ENCODE measurements at places on chromosomes 7 and 10.

GRCh38 chr7:92837000-92837749 is 802 bp upstream of the CDK6 start:
- DNase-seq: no peak

DNA sequence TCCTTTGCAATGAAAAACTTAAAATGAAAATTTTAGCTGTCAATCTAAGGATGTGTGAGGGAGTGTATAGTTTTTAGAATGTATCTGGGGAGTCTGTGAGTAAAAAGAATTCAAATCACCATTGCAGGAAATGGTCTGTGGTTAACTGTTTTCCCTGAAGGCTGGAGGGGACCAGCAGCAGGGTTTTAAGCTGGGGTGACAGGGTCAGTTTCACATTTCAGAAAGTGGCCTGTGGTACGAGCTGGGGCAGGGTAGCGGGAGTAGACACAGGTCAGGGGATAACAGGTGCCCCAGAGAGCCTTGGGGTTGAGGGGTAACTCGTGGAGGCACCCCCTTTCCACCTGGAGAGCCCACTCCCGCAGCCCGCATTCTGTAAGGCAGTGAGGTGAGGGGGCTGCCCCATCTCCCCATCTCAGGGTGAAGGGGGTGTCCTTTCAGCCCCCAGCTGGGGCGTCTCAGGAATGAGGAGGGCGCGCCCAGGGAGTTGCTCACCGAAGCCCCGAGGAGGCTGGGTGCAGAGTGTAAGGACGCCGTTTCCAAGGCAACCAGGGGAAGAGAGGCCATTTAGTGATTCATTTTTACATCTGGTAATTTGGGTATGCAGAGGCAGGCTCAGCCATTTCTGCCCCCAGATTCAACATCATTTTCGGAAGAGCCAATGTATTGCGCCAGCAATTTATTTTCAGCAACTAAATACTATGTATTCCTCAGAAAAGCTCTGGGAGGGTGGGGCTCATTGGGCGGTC is 168.9 kb downstream of the SLIT1 start:
- no peak for DNase-seq

DNA sequence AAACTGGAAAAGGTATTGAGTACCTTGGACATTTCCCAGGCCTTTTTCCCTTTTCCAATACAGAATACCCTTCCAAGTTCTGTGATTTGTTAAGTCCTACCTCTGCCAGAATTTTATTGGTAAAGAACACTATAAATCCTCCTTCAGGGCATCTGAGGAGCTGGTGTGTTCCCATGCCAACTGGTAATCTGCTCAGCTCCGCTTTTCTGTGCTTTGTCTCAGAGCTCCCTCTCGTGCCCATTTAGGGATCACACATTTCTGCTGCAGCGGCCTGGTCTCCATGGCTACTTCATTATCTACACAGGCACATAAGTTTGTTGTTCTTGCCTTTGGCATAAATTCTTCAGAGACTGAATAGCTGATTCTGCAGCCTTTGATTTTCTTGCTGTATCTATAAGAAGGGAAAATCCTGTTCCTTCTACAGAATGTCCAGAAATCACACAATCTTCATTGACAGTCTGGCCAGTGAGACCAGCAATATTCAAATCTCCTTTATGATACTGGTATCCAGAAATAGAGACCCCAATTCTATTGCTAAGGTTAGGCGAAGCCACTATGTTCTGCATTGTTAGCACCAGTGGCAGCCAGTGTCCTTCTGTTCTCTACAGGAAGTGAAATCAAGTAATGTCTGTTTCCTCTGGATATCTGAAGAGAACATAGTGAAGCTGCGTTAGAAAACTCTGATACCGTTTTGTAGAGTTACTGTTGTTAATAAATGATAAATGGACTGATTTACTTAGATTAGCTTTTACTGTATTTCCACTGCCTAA is 51.9 kb downstream of the DENND11 start:
- DNase-seq: peak; percentile 27

DNA sequence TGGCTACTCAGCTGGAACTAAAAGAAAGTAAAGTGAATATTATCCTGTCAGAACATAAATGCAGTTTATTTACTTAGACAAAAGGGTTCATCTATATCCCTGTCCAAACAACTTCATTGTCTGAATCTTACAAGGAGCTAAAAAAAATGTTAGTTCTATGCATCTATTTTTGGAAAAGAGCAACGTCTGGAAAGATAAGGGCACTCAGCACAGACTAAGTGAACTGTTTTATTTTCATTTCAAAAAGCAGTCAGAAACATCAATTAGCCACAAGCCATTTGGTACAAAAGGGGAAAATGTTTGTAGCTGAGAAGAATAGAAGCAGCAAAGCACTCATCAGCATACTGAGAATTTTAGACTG is 245.5 kb downstream of the FOXP2 start:
- no peak for DNase-seq

- DNase-seq: no peak
Observed at GRCh38 chr7:11313801-11314200, 340.1 kb downstream of the PHF14 start.

GRCh38 chr7:84513061-84513460 is 318.5 kb upstream of the SEMA3A start:
- no peak for DNase-seq

GRCh38 chr7:90839316-90839715 is 243.2 kb downstream of the CDK14 start:
- DNase-seq: no peak

DNA sequence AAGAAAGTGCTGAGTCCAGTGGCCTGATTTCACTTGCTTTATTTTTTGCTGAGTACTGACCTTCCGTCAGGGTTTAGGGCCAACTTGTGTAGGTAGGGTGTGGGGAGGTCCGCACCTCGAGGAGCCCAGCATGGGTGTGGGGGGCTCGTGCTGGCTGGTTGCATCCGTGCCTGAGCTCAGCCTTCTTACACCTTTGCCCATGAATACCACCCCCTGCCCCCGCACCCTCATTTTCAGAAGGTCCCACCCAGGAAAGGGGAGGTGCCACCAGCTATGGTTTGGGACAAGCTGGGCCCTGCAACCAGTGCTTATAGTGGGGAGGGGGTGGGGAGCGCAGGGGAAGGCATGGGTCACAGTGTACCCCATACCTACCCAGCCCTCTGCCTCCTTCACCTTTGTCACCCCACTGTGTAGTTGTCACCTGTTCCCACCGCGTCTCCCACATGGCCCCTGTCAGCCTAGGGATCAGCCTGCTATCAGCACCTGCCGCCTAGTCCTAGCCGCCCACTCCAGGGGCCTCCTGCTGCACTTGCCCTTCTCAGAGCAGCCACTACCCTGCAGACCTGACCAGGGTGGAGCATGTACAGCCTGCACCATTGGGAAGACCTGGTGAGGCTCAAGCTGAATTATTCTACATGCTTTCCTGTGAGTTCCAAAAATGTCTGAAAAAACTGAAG is 146.2 kb upstream of the RET start:
- no peak for DNase-seq

GRCh38 chr10:21021843-21022594 is 124.9 kb upstream of the NEBL start:
- DNase-seq: no peak

DNA sequence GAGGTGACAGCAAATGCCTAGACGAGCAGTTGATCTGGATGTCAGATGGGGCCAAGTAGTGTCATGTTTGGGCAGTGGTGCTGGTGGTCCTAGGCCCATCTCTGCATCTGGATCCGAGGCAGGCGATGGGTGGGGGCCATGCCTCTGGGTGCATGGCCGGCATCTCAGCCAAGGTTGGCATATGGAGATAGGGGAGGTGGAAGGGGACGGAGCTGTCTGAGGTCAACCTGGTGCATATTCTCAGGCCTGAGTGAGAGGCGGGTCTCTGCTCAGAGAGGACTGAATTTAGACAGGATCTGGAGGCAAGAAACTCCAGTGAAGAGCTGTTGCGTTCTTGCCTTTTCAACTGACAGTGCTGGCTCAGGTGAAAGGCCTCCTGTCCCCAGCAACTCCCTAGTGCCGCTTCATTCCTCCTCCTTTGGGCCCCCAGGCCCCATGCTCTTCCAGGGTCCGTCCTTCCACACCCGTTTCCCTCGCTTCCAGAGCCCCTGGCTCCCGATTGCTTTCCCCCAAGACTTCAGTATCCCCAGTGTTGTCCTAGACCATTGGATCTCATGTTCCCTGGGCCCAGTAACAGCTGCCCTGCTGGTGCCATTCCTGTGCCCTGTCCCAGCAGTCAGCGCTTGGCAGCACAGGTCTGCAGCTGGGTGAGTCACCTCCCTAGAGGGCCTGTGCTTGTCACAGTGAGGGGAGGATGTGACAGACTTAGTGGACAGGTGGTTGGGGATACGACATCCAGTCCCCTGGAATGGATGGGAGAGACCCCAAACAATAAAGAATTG is 32.6 kb downstream of the GBX1 start:
- no peak for DNase-seq

DNA sequence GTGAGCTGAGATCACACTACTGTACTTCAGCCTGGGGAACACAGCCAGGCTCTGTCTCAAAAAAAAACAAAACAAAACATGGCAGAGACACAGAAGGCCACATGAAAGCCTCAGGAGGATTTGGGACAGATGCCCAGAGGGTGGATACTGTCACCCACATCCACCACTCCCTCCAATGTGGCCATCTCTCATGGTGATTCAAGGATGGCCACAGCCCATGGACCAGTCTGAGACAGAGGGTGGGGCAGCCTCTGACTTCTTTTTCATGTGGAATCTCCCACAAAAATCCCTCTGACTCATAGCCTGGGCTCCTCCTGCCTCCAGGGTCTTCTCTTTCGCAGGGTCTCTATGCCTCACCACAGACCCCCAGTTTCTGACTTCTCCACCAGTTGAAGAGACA is 59.0 kb upstream of the GTF2I start:
- DNase-seq: no peak

- DNase-seq: no peak
Observed at GRCh38 chr10:34622945-34623344, 192.2 kb downstream of the PARD3 start.

GRCh38 chr10:52779541-52780390 is 7.2 kb upstream of the MBL2 start:
- peak; percentile 73 for DNase-seq

GRCh38 chr7:25069900-25070443 is 55.1 kb downstream of the CYCS start:
- peak; percentile 55 for DNase-seq

- DNase-seq: no peak
Observed at GRCh38 chr7:86733783-86734182, 90.1 kb downstream of the GRM3 start.

DNA sequence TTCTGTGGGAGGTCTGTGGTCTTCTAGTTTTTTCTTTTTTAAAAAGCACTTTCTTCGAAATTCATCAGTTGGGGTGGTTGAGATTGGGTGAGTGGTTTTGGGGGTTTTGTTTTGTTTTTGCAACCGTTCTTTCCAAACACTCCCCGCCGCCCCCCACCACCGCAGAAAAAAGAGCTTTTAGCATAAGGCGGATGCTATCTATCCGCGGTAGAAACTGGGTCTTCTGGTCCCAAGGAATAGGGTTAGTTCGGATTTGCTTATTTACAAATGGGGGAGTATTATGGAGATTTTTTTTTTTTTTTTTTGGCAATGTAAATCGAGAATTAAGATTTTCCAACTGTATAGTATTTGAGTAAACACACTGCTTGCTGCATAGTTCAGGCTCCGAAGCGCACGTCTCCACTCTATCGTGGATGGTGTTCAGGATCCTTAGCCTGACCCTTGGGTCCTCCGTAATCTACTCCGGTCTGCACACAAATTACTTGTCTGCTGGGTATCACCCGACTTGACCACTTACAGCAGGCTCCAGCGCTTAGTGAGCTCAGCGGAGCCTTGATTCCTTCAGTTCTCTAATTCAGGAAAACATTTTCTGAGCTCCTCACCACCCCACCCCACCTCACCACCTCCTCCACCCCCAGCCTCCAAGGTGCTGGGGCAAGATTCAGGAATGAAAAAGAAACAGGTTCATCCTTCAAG is 757 bp upstream of the NRCAM start:
- DNase-seq: no peak

DNA sequence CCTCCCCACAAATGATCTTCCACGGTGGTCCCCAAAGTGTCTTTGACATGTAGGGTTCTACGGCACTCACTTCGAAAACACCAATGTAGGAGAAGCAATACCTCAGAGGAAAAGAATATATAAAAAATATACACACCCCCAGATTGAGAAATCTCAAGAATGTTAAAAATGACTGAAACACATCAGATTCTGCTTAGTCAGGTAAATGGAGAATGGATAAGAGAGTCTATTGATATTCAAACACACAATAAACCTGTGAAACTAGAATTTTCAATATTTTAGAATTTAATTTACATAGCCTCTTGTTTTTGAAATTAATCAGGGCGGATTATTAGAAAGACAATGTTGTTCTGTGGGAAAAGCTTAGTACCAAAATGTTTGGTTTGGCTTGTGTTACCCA is 712.4 kb downstream of the GATA3 start:
- no peak for DNase-seq

- DNase-seq: no peak
Observed at GRCh38 chr10:58696736-58697135, 184.1 kb downstream of the BICC1 start.
